NCI-H524 treated with DMSO at 0.1 percent for 48 hours (cell line): ENCODE measurements at places on chromosomes 3 and 15.

GRCh38 chr15:56432304-56432703 lies 32.6 kb downstream of the MNS1 start:
- DNase-seq = no peak

DNA sequence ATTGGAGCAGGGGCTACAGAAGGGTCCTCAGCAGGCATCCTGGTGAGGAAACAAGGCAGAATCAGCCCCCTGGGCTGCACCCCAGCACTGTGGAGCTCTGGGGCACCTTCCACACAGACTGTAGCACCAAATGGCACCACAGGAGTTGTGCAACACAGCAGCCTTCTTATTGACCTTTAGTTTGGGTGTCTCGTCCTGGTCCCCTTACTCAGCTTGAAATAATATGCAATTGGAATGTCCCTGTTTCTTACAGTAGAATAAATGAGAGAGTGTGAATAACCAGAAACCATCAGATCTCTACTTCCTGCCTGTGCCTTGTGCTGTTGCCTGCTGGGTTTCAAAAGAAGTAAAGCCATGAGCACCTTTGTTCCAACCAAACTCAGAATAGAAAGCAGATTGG lies 44.5 kb downstream of the RPLP1 start:
- DNase-seq = no peak

- no peak for DNase-seq
These were observed 419.4 kb upstream of the ADAMTS9 start for GRCh38 chr3:65107174-65107573.

GRCh38 chr3:102544741-102545140 lies 109.9 kb downstream of the ZPLD1 start:
- no peak for DNase-seq

- no peak for DNase-seq
These were observed 17.8 kb downstream of the LRIG1 start for GRCh38 chr3:66483006-66483405.
